ENCODE measurements at places on chromosomes 16 and 17.

DNA sequence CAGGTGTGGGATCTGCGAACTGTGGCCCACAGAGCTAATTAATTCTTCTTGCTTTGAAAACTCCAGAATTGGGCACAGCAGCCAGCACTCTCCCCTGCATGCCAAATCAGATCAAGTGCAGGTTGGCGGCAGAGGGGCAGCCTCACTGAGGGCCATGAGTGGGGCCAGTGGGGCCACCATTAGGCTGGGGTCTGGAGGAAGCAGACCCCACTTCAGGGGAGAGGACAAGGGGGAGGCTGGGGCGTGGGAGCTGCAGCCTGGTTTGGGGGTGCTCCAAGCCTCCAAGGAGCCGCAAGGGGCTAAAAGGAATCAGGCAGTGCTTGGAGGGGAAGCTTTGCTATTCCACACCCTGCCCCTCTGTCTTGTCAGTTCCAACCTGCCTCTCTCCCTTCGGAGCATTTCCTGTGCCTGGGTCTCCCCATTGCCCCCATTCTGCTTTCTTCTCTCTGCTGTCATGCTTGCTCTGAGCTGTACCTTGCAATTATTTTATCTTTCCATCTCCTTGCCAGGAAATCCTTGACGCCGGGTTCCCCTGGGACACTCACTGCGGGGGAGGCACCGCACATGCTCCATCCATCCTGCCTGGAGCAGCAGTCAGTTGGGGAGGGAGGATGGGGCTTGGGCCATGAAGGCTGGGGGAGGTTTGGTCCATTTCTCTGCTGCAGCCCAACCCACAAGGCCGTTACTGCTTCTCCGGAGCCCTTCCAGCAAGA, 3.3 kb upstream of the ABCC3 start:
- no peak for DNase-seq

GRCh38 chr17:9937241-9937761, 32.2 kb upstream of the RCVRN start:
- DNase-seq = peak; percentile 68

DNA sequence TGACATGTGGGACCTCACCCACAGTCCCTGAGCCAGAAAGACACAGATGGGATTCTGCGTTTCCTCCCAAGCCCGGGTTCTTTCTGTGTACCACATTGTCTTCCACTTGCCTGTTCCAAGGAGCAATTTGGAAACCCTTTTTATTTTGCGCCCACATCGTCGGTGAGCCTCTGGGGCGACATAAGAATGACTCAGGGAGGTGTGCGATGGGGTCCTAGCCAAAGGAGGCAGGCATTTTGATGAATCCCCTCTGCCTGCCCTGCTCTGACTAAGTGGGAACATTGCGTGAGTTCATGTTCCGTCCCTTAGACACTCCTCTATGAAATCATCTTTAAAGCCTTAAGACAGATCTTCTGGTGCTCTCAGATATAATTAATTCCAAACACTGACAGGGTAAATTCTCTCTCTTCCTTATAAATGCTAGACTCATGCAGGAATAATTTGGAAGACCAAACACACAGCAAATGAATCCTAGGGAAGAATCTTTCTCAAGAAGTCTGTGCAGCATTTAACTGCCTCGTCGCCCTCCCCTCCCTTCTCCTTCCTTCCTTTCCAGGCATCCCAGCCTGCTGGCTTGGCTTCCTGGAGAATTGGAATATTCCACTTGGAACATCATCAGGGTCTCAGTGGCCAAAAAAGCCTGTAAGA, 52.7 kb upstream of the FOXF1 start:
- DNase-seq = no peak

DNA sequence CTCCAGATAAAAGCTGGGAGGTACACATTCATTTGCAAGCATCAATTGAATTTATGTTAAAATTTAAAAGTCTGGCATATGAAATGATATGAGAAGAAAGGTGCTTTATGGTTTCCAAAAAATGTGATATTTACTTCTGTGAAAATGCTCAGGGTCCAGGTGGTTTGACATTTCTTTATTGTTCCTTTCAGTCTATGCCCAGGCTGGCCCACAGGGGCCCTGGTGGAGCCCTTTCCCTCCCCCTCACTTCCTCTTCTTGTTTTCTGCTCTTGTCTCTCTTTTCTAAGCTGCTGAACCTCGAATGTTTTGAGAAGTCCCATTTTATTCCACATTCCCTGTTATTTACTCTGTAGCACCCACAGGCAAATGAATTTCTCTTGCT, 127.8 kb downstream of the HS3ST3B1 start:
- DNase-seq = no peak

- DNase-seq = no peak
These were observed 165.8 kb upstream of the ZNF267 start for GRCh38 chr16:31707743-31708335.

DNA sequence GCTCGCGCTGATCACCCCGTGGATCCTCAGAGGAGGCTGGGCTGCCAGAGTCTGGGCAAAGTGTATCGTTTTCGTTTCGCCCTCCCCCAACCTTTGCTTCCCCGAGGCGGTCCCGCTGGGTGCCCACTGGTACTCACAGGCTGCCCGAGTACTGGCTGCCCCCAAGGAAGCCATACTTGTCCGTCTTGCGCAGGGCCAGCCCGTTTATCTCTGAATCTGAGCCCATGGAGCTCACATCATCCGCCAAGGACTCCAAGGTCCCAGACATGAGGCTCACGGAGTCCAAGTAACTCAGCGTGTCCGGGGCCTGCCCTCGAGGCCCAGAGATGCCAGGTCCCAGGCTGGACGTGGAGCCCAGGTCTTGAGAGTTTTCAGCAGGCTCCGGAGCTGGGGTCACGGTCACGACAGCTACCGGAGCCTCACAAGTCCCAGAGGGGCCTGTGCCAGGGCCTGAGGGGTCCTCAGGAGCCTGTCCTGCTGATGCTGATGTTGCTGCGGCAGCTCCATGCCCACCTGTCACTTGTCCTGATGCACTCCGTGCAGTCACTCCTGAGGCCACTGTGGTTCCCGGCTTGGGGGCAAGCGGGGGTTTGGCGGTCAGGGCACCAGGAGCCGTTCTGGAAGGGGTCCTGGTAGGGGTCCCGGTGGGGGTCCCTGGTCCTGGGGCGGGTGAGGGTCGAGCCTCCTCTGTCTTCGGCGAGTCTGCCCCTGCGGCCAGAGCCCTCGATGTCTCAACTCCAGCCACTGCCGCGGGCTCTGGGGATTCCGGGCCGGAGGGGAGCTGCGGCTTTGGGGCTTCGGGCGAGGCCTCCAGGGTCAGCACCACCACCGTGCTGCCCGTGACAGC, 980 bp downstream of the TBC1D10B start:
- no peak for DNase-seq

DNA sequence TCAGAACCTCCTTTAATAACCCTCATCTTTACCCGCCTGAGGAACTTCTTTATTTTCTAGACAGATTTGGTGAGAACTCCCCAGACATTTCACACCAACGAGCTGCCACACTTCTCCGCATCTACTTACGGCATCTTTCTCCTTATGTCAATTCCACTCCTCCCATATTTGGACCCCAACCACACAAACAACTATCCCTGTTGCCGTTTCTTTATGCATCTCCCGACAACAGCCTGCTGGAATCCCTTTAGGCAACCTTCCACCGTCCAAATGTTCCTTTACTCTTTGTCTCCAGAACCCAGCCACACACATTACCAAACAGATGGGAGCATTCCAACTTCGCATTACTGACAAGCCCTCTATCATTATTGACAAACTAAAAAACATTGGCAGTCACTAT, 8.8 kb upstream of the ENDOV start:
- DNase-seq = no peak

GRCh38 chr16:85594273-85594977, 18.7 kb upstream of the GSE1 start:
- DNase-seq = no peak

GRCh38 chr17:13228225-13228624, 210.4 kb upstream of the ELAC2 start:
- DNase-seq = no peak

DNA sequence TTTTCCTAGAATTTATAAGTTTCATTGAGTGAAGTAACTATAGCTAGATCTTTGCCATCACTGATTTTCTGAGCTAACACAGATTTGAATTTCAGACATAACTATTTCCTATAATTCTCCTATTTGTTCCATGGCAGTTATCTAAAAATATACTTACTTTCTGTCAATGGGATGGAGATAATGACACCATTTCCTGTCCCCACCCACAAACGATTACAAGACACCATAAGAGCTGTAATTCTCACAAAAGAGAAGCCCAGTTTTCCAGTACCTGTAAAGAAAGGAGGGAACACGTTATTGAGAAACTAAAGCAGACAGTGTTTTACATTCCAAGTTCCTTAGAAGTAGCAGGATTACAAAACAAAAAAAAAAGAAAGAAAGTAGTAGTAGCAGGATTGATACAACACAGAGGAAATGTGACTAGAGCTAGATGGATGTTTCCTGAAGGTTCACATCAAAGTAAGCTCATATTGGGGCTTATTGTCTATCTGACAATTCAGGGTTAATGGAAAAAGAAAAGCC, 110.9 kb upstream of the TOB1 start:
- no peak for DNase-seq

GRCh38 chr16:66899945-66900710, 18.6 kb downstream of the CDH16 start:
- DNase-seq = no peak

- no peak for DNase-seq
These were observed 22.6 kb downstream of the SLC39A11 start for GRCh38 chr17:73069841-73070240.

GRCh38 chr17:8818047-8818446, 18.9 kb upstream of the MFSD6L start:
- no peak for DNase-seq

DNA sequence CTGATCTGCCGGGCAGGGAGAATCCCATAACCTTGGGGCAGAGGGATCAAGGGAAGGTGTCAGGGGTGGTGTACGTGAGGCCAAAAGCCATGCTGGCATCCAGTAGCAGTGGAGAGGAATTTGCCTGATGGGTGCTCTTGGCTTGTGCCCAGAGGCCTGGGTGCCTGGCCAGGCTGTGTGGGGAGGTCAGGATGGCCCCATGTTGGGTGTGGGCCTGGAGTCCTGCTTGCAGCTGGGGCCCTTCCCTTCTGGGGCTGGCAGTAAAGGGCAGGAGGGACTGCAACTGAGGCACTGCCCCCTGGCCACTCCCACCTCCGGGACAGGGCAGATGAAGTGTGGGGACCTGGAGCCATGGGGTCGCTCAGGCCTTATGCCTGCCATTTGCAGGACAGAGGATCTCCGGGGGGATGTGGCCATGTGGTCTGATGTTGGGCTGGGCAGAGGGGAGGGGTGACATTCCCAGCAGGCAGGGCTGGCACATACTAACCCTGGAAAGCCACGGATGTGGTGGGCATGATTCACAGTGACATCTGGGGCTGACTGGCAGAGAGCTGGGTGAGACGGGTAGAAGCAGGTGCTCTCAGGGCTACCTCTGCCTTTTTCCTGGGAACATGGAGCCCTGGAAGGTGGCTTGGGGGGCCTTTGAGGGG, 3.5 kb downstream of the FMNL1 start:
- DNase-seq = no peak

- DNase-seq = no peak
These were observed 204.9 kb upstream of the FOXF1 start for GRCh38 chr16:86305440-86305839.

DNA sequence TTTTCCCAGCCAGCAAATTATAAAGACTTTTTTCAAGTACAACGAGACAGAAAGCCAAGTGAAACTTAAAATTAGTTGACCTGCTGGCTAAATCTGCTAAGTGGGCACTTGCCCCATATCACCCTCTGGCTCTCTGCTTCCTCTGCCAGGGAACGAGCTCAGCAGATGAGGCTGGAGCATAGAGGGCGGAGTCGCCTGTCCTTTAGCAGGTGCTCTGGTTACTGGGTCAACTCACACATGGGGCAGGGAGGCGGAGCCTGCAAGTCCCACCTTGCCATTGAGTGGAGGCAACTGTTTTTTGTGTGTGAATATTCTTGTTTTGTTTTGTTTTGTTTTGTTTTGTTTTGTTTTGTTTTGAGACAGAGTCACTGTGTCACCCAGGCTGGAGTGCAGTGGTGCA, 62.5 kb downstream of the EMP2 start:
- no peak for DNase-seq

GRCh38 chr17:75345514-75346167, 56.4 kb upstream of the SLC25A19 start:
- DNase-seq = no peak

GRCh38 chr16:26762594-26762993, 304.1 kb upstream of the C16orf82 start:
- no peak for DNase-seq

GRCh38 chr17:81406117-81406953, 11.1 kb downstream of the BAHCC1 start:
- no peak for DNase-seq

DNA sequence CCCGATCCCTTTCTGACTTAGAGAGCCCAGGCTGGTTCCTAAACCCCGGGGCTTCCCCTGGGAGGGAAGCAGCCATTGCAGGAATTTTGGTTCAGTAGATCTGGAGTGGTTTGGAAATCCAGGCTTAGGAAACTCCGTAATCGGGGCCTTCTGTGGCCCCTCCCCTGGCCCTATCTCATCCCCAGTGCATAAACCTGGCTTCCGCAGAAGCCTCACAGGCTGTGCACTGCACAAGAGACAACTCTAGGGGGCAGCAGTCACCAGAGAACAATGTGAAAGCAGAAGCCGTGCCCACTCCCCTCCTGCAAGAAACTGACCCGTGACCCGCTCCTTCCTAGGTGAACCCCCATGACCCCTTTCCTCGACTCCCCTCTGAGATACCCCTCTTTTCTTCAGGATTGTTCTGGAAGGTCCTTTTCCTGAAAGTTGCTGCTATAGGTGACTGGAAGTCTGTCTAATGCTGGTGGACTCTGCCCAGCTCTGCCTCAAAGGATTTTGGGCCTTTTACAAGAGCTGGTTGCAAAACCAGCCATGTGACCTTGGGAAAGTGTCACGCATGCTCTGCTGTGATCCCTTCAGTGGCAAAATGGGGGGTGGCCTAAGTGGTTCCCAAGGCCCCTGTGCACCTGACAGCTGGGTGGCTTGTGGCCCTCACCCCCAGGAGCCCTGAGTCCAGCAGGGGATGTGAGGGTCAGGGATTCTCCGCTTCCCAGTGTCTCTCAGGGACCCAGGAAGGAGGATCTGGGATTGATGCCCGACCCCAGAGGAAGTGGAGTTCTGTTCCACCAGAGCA, 14.4 kb downstream of the GUCY2D start:
- DNase-seq = peak; percentile 65

- no peak for DNase-seq
These were observed 414.1 kb upstream of the SALL1 start for GRCh38 chr16:51565184-51565583.

GRCh38 chr17:75933808-75934207, 7.0 kb downstream of the FBF1 start:
- no peak for DNase-seq

- DNase-seq = no peak
These were observed 34.2 kb downstream of the GJC1 start for GRCh38 chr17:44795928-44796327.

Measured in posterior cingulate gyrus (tissue), 11 donors.